ENCODE measurements at places on chromosomes 2 and 18. TPM values are rescaled to one million over a fixed set of nuclear protein-coding genes. Genes with fewer than 3 reads are reported as not detected.

DNA sequence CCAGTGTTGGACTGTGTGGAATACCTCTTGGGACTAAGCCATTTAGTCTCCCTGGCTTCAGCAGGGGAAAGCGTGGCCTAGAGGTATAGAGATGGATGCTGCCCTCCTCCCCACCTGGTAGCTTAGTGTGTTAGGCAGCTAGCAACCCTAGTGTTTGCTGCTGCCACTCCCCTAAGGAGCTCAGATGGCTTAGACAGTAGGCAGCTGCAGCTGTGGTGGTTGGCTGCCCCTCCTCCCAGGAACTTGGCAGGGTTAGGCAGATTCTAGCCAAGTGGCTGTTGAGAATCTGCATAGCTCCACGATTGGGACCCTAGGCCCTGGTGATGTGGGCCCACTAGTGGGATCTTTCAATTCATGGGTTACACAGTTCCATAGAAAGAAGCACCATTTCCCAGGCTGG, 550.4 kb upstream of the CHAC2 start:
- no peak for DNase-seq

DNA sequence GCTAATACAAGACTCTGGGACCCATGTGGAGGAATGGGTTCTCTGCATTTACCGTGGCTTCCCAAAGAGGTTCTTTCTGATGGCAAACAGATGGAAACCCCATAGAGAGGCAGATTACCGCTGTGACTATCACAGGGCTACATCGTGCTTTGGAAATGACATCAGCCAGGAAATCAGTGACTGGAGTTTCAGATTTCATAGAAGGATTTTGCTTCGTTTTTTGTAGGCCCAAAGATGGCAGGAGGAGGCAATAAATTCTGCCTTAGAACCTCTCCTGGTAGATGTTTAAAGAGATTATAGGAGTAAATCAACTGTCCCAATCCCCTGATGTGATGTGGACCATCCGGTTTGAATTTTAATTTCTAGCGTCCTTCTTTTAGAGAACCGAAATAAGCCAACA, 214.1 kb downstream of the AGPS start:
- no peak for DNase-seq

GRCh38 chr2:207833251-207833751, 63.6 kb upstream of the FZD5 start:
- no peak for DNase-seq

- no peak for DNase-seq
Observed at GRCh38 chr18:41548521-41549260, 406.3 kb upstream of the PIK3C3 start.

- DNase-seq = no peak
Observed at GRCh38 chr2:159798376-159798725, 343 bp upstream of the CD302 start.

DNA sequence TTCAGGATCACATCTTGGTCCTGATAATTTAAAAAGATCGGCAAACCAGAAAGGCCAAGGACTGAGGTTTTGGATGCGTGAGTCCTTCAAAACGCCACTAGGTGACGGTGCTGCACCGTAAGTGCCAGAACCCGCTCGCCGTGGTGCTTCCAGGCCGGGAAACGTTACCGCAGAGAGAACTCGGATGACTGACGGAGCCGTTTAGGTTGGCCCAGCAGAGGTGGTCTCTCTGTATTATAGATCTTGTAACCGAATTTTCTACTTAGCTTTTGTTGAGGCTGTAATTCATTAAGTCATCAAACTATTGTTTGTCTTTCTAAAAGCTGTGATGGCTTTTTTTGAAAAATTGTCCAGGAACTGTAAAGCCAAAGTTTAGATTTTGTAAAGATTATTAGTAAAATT, 39.8 kb upstream of the ADCYAP1 start:
- peak; percentile 59 for DNase-seq

DNA sequence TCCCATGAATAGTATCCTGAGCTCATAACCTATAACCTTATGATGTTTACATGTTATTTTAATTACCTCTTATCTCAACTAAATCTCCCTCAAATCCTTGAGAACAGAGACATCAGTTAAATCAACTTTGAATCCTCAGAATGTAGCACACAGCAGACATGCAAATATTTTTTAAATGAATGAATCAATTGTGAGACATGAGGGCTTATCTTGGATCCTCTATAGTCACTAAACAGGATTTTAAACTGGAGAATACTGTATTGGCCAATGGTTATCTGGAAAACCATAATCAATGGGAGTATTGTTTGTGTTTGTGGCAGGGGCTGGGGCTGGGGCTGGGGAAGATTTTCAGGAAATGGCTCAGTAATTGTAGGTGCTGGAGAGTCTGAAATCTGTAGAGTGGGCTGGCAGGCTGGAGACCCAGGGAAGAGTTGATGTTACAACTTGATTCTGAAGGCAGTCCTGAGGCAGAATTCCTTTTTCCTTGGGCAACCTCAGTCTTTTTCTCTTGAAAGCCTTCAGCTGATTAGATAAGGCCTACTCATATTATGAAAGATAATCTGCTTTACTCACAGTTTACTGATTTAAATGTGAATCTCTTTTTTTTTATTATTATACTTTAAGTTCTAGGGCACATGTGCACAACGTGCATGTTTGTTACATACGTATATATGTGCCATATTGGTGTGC, 106.3 kb downstream of the NCOA1 start:
- no peak for DNase-seq

DNA sequence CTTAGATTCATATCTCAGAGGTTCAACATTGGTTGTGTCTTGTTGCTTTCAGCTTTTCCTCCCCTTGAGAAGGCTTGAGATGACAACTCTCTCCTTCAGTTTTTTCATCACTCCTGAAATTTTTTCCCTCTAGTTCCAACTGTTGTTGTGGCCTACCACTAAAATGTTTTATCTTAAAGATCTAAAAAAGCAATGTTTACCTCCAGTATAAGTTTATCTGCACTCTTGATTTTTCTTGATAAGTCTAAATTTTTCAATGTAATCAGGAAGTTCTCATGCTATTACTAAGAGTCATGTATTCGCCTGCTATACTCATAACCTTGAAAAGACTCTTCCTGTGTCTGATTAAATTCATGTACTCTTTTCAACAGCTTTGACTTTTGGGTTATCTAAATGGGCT, 366.3 kb upstream of the TFPI start:
- DNase-seq = no peak

DNA sequence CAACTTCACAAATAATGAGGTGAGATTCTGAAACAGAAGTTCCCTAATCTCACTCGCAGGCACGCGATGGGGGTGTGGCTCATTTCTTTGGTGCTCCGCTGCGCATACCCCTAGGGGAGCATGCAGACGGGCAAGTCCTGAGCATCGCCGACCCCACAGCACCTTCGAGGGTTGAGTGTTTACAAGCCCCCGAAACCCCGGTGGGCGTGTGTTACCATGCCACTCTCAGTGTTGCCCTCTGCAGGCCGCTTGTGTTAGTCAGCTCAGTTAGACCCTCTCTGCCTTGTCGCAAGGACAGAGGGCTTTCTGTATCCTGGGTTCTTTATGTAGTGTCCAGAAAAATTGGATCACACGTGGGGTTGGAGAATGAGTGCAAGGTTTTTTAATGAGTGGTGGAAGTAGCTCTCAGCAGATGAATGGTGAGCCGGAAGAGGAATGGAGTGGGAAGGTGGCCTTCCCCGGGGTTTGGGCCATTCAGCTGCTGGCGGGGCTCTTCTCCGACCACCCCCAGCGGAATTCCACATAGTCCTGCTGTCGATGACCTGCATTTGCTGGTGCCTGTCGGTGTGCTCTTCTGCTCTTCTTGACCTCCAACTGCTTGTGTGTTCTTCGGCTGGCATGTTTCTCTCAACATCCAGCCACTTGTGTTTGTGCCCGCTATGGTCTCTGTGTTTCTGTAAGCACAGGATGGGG, 191.3 kb downstream of the RPRM start:
- no peak for DNase-seq

Gene PRKAG3
- polyA plus RNA-seq = 0.08 TPM

All from liver (tissue), 10 donors.